ENCODE measurements at places on chromosomes 3 and 15.

DNA sequence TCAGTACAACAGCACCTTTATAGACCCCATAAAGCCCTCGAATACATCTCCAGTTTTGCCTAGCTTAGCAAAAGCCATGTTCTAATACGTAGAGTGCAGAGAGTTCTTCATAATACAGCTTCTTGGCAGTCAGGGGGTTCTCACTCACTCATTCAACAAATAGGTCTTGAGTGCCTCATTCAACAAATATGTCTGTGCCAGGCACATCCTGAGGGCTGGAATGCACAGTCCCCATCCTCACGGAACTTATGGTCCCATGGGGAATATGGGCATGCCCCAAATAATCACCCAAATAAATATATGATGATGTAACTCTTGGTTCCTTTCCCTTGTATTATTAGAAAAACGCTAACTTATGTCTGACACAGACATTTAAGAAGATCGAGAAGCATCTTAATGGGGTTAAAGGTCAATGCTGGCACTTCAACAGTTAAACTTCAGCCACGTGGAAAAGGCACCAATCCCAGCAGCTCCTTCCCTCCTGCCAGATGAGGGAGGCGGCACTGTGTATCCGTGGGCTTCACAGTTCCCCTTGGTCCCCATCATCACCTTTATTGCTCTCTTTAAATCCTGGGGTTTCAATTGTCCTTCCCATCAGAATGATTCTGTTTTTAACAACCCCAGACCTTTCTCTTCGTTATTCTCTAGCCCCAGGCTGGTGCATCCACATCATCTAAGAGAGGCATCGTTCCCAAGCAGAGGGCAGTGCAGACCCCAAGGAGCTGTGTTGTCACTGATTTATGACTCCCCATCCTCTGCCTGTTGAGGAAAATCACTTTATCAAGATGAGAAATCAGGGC, 18.9 kb upstream of the SEMA5B start:
- no peak for DNase-seq

GRCh38 chr3:52712291-52713212, 6.6 kb downstream of the SPCS1 start:
- no peak for DNase-seq

- DNase-seq, result no peak
Measured at GRCh38 chr3:184676927-184677326, 34.9 kb downstream of the MAGEF1 start.

DNA sequence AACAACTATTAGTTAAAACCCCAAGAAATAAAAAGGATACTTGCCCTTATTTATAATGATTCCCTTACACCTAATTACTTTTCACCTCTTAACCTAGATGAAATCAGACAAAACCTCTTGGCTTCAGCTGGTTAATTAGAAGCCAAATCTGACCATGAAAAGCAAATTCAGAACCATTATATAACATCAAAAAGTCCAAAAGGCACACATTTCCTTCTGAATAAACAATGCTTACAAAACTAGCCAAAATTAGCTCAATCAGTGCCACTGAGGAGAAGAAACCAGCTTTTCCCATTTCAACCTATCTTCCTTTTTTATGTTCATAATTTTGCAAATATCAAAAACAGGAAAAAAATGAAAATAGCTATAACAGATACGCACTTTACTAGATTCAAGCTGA, 3.2 kb downstream of the EHHADH start:
- DNase-seq, result no peak

- no peak for DNase-seq
Measured at GRCh38 chr3:181913254-181913653, 201.5 kb downstream of the SOX2 start.

DNA sequence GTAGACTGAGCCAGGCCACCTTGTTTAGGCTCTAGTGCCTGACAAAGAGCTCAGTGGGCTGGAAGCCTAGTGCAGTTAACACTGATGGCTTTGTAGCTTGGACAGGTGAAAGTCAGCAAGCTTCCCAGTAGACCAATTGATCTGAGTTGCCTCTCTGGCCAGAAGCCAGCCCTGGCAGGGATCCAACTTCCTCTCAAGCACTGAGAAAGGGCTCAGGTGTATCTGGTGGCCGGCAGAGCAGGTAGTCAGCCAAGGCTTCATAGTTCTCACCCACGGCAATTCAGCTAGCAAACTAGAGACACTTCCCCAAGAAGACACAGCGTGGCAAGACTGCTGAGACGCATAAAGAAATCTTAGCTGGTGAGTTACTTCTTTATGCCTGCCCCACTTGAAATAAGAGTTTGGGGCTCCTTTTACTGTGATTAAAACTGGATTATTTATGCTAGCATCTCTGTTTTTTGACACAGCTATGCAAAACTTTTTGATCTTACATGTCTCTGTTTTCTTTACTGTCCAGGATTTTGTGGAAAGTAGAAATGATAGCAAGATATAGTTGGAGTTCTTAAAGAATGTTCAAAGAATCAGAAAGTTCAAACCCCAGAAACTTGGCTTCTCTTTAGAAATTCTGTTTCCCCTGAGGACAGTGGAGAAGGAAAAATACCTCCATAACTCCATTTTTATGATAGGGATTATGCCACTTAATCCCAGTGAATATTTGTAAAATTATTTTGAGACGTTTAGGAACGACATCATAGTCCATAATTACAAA, 8.4 kb upstream of the CA12 start:
- peak; percentile 65 for DNase-seq

- DNase-seq, result no peak
Measured at GRCh38 chr3:98583766-98584165, 9.6 kb downstream of the CPOX start.

GRCh38 chr3:182626484-182627467, 166.5 kb upstream of the ATP11B start:
- no peak for DNase-seq

DNA sequence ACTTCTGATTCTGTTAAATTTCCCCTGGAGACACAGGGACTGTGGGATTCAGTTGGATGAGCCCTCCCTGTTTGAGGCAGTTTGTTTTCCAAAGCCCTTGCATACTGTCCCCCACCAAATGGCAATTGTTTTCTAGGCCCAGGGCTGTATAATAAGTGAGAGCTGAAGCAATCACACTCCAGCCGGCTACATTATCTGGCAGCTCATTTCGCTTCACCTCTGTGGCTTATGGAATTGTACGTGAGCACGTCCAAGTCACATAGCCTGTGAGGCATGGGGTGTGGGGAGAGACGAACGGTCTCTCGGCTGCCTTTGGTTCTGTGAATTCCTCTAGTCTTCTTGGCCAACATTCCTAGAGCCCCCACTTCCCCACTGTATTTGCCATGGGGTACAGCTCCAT, 10.7 kb downstream of the RBP2 start:
- no peak for DNase-seq

- DNase-seq, result no peak
Measured at GRCh38 chr3:171276923-171277322, 183.3 kb downstream of the TNIK start.

DNA sequence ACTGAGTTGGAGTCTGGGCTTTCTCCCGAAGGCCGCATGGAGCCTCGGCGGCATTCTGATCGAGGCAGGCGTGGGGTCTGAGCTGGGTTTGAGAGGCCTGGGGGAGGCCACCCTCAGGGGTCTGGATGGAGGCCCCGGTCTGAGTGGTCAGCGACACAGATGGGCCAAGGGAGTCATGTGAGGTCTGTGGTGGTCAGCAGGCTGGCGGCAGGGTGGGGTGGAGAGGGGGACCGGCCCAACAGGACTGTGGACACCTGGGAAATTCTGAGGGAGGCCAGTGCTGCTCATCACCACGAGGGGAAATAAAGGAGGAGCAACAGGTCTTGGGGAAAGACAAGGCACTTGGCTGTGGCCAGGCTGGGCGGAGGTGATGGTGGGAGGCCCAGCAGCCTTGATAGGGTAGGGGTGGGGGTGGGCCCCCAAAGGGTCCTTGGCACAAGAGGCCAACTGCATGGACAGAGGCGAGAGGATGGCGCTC, 16.2 kb downstream of the CTSH start:
- no peak for DNase-seq

DNA sequence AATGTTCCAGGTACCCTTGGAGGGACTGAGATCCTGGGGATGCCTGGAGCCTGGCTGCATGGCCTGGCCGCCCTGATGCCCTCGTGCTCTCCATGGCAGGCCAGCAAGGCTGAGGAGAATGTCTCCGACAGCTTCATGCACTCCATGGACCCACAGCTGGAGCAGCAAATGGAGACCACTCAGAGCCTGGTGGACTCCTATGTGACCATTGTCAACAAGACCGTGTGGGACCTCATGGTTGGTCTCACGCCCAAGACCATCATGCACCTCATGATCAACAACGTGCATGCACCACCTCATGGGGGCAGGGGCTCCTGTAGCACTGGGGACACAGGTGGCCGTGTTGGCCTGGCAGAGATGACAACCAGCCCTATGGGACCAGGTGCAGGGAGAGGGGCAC, 19.7 kb downstream of the GOLGA6A start:
- DNase-seq, result no peak

DNA sequence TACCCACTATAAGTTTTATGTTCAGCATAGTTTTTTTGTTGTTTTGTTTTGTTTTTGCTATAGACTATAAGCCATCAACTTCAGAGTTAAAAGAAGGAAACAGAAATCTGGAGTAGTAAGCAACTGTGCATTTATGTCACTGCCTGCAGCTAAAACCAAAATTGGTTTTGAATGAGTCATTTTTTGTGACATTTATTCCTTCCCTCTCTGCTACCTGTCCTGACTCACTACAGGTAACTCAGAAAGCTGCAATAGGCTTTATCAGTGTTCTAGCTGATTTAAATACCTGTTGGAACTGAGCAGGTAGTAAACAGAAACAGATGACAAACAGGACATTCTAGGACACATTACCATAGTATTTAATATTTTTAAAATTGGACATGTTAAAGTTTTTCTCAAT, 393.3 kb upstream of the WNT5A start:
- no peak for DNase-seq

- DNase-seq, result no peak
Measured at GRCh38 chr15:69659454-69660050, 206.9 kb downstream of the RPLP1 start.

GRCh38 chr15:48800811-48801455, 9.9 kb downstream of the CEP152 start:
- DNase-seq, result no peak

- DNase-seq, result no peak
Measured at GRCh38 chr3:35832140-35832571, 192.8 kb downstream of the ARPP21 start.

GRCh38 chr3:99938270-99938911, 120.7 kb downstream of the CMSS1 start:
- DNase-seq, result no peak
